Uterus (tissue), 4 donors: ENCODE measurements at places on chromosomes 2 and 18. TPM values are rescaled to one million over a fixed set of nuclear protein-coding genes. Genes with fewer than 3 reads are reported as not detected.

The CCDC74A gene
- total RNA-seq, result 17.5 TPM

DNA sequence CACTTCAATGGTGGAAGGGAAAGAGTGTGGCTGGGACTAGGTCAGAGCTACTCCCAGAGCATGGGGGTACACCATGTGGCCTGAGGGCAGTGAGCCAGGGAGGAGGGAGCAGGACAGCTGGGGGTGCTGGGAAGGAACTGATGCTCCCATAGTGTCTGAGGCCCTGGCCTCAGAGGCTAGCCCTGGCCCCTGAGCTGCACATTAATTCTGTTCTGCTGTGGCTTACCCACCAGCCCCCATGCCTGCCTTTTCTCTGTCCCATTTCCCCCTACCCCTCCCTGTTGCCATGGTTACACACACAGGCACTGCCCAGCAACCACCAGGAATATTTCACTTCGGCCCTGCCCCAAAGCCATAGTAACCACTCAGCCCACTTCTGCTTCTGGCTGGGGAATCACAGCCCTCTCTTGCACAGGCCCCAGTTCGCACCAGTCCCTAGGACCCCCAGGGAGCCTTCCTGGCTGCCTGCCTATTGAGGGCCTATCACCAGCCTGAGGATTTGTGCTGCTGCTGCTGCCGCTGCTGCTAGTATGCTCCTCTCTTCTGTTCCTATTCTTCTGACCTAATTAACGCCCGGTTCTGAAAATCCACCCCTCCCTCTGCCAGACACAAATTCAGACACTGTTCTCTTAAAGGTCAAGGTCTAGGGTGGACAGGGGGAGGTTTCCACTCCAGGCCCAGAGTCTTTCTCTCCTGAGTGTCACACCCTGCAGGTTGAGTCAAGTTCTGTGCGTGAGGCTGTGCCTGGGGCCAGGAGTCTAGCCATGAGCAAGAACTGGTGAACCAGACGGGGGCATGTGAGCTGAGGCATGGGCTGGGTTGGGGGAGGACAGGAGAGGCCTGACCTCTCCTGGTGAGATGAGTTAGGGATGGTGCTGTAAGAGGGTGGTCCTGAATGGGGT lies 87.1 kb upstream of the MCFD2 start:
- no peak overlapping the region for H3K4me3 ChIP-seq
- H3K27me3 ChIP-seq, result no peaks in the 10 kb centered on the region
- H3K36me3 ChIP-seq, result no peaks in the 10 kb centered on the region
- no peaks in the 10 kb centered on the region for H3K4me1 ChIP-seq

DNA sequence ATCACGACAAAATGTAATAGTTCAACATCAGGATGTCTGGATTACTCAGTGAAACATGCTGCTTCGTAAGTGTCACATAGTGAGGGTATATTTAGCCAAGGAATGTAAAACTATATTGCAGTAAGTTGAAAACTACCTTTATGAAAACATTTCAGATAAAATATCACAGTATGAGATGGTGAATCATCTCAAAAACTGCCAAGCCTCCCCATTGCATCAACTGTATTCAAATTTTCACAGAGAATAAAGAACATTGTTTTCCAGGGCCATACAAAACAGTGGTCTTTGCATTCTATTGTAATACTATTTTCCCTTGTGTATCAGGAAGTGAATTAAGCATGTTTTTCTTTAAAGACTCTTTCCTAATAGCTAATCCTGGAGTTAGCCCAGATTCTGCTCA lies 47.6 kb upstream of the MSTN start:
- no peaks in the 10 kb centered on the region for H3K27me3 ChIP-seq
- H3K36me3 ChIP-seq, result no peaks in the 10 kb centered on the region
- no peak for DNase-seq

DNA sequence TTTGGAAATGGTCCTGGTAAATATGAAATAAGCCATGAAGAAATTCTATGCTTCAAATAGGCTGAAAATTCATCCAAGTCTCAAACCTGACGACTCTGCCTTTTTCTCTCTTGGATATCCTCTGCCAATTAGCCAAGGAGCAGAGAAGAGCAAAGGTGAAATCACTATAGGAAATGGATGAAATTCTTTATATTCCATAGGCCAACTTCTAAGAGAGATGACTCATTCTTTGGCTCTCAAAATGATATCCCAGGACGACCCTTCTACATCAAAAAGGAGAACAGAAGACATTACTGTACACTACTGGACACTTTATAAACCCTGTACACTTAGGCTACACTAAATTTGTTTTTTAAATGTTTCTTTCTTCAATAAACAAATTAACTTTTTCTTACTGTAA lies 22.7 kb downstream of the PDE1A start:
- no peak overlapping the region for H3K27ac ChIP-seq
- no peaks in the 10 kb centered on the region for H3K36me3 ChIP-seq
- no peaks in the 10 kb centered on the region for H3K4me1 ChIP-seq
- no peak overlapping the region for H3K4me3 ChIP-seq

DNA sequence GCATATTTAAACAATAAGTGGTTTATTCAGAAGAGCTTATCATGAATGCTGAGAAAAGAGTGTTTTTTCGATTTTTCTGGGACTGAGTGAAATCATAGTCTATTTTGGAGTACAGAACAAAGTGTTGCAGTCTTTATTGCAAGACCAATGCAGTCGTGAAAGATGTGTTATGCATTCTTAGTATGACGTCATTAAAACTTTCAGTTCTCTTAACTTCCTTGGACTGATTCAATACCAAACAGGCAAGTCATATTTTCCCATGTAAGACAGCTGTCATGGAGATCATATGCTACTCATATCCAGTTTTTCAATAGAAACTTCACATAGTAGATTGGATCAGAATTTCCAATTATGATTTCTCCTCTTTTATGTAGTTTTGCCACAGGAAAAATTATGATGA lies 92.6 kb downstream of the RIT2 start:
- H3K27me3 ChIP-seq, result no peaks in the 10 kb centered on the region
- H3K4me3 ChIP-seq, result no peak overlapping the region
- no peak overlapping the region for H3K27ac ChIP-seq
- H3K36me3 ChIP-seq, result no peaks in the 10 kb centered on the region
